ENCODE measurements at places on chromosomes 6 and 20. TPM values are rescaled to one million over a fixed set of nuclear protein-coding genes. Genes with fewer than 3 reads are reported as not detected.
A peak's percentile ranks its signal among the peaks of the same experiment; 100 is the strongest.

- H3K27me3 ChIP-seq: peaks cover 3% of the 10 kb centered on the region
- no peak for DNase-seq
- no peaks in the 10 kb centered on the region for H3K36me3 ChIP-seq
- H3K4me3 ChIP-seq: no peak overlapping the region
- H3K27ac ChIP-seq: no peak overlapping the region
Measured at GRCh38 chr6:108728826-108729225, 119.4 kb upstream of the ARMC2 start.

DNA sequence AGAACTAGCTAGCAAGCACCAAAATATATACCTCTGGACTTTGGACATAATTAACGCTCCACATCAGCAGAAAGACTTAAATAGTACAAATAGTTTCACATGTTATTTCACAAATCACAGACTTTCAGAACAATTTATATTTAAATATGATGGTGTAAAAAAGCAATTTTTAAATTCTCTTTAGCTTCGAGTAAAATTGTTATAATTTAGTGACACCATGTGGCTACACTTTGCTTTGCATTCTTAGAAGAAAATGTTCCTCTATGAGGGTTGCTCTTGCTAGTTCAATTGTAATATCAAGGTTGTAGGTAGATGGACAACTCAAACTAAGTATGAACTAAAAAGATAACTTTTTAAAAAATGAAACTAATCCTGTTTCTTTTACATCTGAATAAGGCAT lies 69.0 kb downstream of the BTBD9 start:
- peaks cover 18% of the 10 kb centered on the region for H3K4me1 ChIP-seq
- no peak overlapping the region for H3K27ac ChIP-seq
- no peak overlapping the region for H3K4me3 ChIP-seq
- H3K36me3 ChIP-seq: peaks cover 3% of the 10 kb centered on the region

DNA sequence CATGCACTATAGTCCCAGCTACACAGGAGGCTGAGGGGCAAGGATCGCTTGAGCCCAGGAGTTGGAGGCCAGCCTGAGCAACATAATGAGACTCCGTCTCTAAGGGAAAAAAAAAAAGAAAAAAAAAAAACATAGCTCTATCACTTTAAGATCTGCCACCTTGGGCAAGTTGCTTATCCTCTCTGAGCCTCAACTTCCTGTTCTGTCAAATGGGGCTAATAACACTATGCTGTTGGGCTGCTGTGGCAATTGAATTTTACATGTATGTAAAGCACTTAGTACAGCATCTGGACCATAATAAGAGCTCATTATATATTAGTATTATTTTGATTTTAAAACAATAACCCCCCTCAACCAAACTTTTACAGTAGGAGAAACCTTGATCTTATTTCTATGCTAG lies 141.5 kb downstream of the ATXN1 start:
- peak overlapping the region; percentile 34 for H3K27ac ChIP-seq
- H3K4me1 ChIP-seq: peaks cover 41% of the 10 kb centered on the region
- H3K4me3 ChIP-seq: no peak overlapping the region
- peaks cover 2% of the 10 kb centered on the region for H3K36me3 ChIP-seq
- DNase-seq: no peak

GRCh38 chr20:59603176-59603575 lies 1.2 kb upstream of the PHACTR3 start:
- DNase-seq: no peak
- no peaks in the 10 kb centered on the region for H3K4me1 ChIP-seq
- no peak overlapping the region for H3K27ac ChIP-seq
- H3K36me3 ChIP-seq: no peaks in the 10 kb centered on the region
- H3K4me3 ChIP-seq: no peak overlapping the region

DNA sequence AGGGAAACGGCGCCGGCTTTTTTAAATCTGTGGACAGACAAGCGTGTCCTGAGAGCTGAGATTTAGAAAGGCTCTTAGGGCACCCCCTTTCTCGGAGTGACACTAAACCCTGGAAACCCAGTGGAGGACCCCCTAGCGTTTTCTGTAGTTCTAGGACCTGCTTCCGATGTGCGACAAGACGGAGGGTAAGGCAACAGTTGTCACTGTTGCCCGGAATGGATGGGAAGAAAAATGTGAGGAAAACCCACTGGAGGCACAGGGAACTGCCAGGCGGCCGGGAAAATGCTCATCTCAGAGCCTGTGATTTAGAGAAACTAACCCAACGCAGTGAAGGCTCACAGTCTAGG lies 551 bp upstream of the ATP5F1E start:
- no peak for DNase-seq
- peaks cover 53% of the 10 kb centered on the region for H3K4me1 ChIP-seq
- peak overlapping the region; percentile 93 for H3K4me3 ChIP-seq
- peaks cover 77% of the 10 kb centered on the region for H3K36me3 ChIP-seq
- no peaks in the 10 kb centered on the region for H3K27me3 ChIP-seq

DNA sequence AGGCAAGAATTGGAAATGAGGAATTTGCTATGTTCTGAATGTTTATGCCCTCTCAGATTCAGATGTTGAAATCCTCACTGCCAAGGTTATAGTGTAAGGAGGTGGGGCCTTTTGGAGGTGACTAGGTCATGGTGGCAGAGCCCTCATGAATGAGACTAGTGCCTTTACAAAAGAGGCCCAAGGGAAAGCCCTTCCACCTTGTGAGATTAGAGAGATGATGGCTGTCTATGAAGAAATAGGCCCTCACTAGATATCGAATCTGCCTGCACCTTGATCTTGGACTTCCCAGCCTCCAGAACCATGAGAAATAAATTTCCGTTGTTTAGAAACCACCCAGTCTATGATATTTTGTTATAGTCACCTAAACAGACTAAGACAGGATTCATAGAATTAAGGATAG lies 10.4 kb downstream of the ASIP start:
- H3K4me1 ChIP-seq: peaks cover 12% of the 10 kb centered on the region
- H3K27ac ChIP-seq: no peak overlapping the region
- no peak overlapping the region for H3K4me3 ChIP-seq
- H3K27me3 ChIP-seq: no peaks in the 10 kb centered on the region
- H3K36me3 ChIP-seq: no peaks in the 10 kb centered on the region

DNA sequence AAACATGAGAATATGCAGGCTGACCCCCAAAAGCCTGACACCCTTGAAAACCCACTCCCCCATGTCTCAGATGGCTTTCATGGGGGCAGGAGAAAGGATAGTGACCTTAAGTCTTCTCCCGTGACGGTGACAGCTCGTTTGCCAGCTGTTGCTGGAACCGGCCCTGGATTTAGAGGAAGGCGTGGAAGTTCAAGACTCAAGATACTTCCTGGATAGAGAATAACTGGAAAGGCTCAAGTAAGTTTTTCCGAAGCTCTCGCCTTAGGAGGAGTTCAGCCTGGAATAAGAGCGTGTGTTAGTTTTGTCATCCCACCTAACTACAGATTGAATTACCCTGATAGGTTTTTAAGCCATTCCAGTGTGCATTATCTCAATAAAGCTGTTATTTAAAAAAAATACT lies 11.6 kb upstream of the MTG2 start:
- H3K4me1 ChIP-seq: no peaks in the 10 kb centered on the region
- peaks cover 17% of the 10 kb centered on the region for H3K36me3 ChIP-seq
- no peak overlapping the region for H3K27ac ChIP-seq
- no peak for DNase-seq
- no peak overlapping the region for H3K4me3 ChIP-seq

- peaks cover 21% of the 10 kb centered on the region for H3K27me3 ChIP-seq
- peaks cover 3% of the 10 kb centered on the region for H3K4me1 ChIP-seq
- no peak overlapping the region for H3K27ac ChIP-seq
Measured at GRCh38 chr6:112086744-112087135, 542 bp downstream of the TUBE1 start.

DNA sequence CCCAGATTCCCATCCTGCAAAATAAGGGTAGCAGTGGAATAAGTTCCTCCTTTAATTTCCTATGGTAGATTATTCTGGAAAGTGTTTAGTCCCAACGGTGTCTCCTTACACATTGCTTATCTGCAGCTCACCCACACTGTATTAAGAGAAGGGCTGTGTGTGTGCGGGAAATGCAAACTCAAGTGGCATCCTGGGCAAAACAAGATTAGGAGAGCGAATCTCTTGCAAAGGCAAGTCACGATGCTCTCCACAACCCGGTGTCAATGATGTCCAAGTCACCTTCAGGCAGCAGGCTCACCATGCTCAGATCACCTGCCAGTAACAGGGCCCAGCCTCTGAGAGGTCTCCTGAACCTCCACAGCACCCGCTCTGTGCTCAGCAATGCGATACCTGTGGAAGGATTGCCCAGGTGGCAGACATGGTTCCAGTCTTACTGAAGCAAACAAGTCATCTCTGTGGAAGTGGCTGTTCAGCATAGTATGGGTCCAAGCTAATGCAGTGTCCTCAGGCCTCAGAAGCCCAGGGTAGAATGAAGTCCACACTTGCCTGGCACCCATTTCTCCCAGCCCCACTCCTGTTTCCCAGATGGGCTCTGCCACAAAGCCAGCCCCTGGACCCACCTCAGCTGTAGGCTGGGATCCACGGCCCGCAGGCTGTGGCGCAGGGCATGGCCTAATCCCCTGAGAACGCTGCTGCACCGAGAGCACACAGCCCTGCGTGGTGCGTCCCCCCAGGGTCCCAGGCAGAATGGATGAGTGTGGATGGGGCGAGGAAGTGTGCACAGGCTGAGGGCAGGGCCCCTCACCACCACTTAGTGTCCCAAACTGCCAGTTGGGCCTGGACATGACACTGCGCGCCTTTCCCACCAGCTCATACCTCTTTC lies 101.2 kb downstream of the PXDC1 start:
- H3K4me1 ChIP-seq: no peaks in the 10 kb centered on the region
- no peak overlapping the region for H3K27ac ChIP-seq
- H3K36me3 ChIP-seq: no peaks in the 10 kb centered on the region
- DNase-seq: no peak
- no peak overlapping the region for H3K4me3 ChIP-seq

- no peaks in the 10 kb centered on the region for H3K36me3 ChIP-seq
- no peaks in the 10 kb centered on the region for H3K4me1 ChIP-seq
- H3K4me3 ChIP-seq: no peak overlapping the region
- no peak for DNase-seq
Measured at GRCh38 chr6:99066044-99066443, 118.3 kb upstream of the FBXL4 start.

DNA sequence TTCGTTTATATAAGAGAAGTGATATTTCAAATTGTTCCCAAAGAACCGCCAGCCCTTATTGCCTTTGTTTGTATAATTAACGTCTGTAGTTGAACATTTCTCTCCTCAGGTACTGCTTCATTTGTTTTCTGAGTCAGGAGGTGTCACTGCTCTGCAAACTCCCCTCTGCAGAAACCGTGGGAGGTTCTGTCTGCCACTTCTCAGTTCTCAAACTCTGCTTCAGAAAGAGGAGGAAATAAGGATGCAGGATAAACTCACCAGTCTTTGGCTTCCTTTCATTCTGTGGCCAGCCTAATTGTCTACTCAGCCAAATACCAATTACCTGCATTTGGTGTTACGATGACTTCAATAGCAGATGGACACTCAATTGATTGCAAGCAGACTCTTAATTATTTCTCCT lies 149.8 kb downstream of the PAK5 start:
- no peak for DNase-seq
- H3K27me3 ChIP-seq: no peaks in the 10 kb centered on the region
- no peak overlapping the region for H3K4me3 ChIP-seq
- H3K36me3 ChIP-seq: no peaks in the 10 kb centered on the region
- no peaks in the 10 kb centered on the region for H3K4me1 ChIP-seq
- no peak overlapping the region for H3K27ac ChIP-seq

DNA sequence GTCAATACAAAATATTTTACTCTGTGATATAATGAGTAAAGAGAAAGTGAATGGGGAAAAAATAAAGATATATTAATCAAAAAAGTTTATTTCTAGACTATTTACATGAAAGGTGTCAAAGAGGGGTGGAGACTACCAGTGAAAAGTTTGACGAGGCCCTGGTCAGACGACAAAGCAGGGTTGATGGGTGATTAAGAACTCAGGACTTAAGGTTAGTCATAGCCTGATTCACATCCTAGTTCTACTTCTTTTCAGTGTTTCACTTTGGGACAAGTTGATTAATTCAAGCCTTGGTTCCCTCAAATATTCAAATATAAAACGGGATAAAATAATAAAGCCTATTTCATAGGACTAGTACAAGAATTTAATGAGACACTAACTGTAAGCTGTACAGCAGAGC lies 178.2 kb upstream of the HS3ST5 start:
- no peaks in the 10 kb centered on the region for H3K27me3 ChIP-seq
- H3K4me1 ChIP-seq: no peaks in the 10 kb centered on the region
- no peak overlapping the region for H3K4me3 ChIP-seq
- no peak for DNase-seq
- no peak overlapping the region for H3K27ac ChIP-seq

- peaks cover 2% of the 10 kb centered on the region for H3K27me3 ChIP-seq
- no peaks in the 10 kb centered on the region for H3K4me1 ChIP-seq
- no peaks in the 10 kb centered on the region for H3K36me3 ChIP-seq
- no peak overlapping the region for H3K27ac ChIP-seq
Measured at GRCh38 chr6:71157345-71157744, 131.3 kb upstream of the OGFRL1 start.

GRCh38 chr20:10385850-10386544 lies 48.0 kb downstream of the MKKS start:
- no peak overlapping the region for H3K4me3 ChIP-seq
- no peaks in the 10 kb centered on the region for H3K4me1 ChIP-seq
- DNase-seq: no peak
- no peaks in the 10 kb centered on the region for H3K36me3 ChIP-seq
- H3K27ac ChIP-seq: no peak overlapping the region
- peaks cover 2% of the 10 kb centered on the region for H3K27me3 ChIP-seq

DNA sequence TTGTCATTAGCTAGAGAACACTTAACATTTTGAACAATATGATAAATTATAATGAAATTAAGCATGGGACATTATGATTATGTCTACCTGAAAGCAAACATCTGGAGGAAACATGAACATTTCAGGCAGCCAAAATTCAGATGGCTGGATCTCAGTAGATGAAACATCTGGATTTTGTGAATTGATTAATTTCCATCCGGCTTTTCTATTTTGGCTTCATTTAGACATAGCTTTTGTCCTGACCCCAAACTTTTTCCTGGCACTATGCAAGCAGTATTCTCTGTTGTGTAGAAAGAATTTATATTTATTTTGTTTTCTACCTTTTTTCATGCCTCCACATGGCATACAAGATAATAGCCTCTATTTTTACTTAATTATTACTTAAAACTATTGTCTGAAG lies 186.3 kb downstream of the OGFRL1 start:
- H3K4me1 ChIP-seq: no peaks in the 10 kb centered on the region
- no peak overlapping the region for H3K4me3 ChIP-seq
- H3K36me3 ChIP-seq: no peaks in the 10 kb centered on the region
- no peak for DNase-seq
- no peaks in the 10 kb centered on the region for H3K27me3 ChIP-seq

- H3K27me3 ChIP-seq: peaks cover 3% of the 10 kb centered on the region
- no peaks in the 10 kb centered on the region for H3K36me3 ChIP-seq
- no peak for DNase-seq
- H3K4me1 ChIP-seq: peaks cover 28% of the 10 kb centered on the region
Measured at GRCh38 chr6:43927532-43928210, 157.7 kb downstream of the VEGFA start.

GRCh38 chr20:38049800-38050199 lies 16.3 kb downstream of the RPRD1B start:
- H3K36me3 ChIP-seq: peaks cover 23% of the 10 kb centered on the region
- H3K4me1 ChIP-seq: peaks cover 12% of the 10 kb centered on the region
- no peak for DNase-seq
- no peak overlapping the region for H3K4me3 ChIP-seq
- H3K27ac ChIP-seq: no peak overlapping the region
- H3K27me3 ChIP-seq: no peaks in the 10 kb centered on the region

Gene SOX18
- total RNA-seq: 0.13 TPM

Gene SLC17A1
- total RNA-seq: not detected

Gene RBM24
- total RNA-seq: not detected

Gene FOXC1
- not detected for total RNA-seq

Gene TUBB2B
- total RNA-seq: not detected
